ENCODE measurements at places on chromosomes 12 and 14.

- no peak for DNase-seq
These were observed 225.4 kb upstream of the PDE3A start for GRCh38 chr12:20142956-20143355.

DNA sequence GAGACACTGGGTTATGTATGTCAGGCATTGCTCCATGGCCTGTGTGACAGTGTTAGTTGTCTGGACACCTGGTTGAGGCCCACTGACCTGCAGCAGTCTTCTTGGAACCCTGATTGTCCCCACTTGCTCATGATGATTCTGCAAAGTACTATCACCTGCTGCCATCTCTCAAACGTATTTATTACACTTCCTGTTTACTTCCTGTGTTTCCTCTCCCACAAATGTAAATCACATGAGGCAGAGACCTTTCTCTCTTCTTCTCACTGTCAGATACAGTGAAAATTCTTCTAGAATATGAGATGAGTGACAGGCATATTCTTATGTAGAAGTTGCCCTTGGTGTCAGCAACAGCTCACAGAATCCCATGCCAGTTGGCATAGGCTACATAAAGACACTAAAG is 186.9 kb upstream of the CNTN1 start:
- no peak for DNase-seq

- DNase-seq: no peak
These were observed 12.7 kb downstream of the SUSD6 start for GRCh38 chr14:69624136-69624535.

DNA sequence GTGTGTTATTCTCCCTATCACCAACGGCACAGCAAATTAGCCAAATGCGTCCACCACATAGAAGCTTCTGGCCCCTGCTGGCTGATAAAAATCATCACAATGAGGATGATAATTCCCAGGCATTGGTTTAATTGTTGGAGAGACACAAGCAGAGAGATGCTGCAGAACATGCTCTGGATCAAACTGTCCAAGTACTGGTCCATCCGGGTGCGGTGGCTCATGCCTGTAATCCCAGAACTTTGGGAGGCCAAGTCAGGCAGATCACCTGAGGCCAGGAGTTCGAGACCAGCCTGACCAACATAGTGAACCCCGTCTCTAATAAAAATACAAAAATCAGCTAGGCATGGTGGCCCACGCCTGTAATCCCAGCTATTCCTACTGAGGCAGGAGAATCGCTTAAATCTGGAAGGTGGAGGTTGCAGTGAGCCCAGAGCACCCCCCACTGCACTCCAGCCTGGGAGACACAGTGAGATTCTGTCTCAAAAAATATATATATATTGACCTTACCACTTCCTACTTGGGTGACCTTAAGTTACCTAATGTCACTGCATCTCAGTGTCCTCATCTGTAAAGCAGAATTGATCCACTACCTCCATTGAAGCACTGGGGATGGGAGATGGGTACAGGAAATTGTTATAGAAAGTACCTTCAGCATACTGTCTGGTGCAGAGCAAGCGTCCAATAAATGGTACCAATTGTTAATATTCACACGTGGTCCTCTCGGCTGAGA is 83.7 kb upstream of the EGLN3 start:
- no peak for DNase-seq

- DNase-seq: no peak
These were observed 189.6 kb downstream of the DUSP6 start for GRCh38 chr12:89162589-89163261.

DNA sequence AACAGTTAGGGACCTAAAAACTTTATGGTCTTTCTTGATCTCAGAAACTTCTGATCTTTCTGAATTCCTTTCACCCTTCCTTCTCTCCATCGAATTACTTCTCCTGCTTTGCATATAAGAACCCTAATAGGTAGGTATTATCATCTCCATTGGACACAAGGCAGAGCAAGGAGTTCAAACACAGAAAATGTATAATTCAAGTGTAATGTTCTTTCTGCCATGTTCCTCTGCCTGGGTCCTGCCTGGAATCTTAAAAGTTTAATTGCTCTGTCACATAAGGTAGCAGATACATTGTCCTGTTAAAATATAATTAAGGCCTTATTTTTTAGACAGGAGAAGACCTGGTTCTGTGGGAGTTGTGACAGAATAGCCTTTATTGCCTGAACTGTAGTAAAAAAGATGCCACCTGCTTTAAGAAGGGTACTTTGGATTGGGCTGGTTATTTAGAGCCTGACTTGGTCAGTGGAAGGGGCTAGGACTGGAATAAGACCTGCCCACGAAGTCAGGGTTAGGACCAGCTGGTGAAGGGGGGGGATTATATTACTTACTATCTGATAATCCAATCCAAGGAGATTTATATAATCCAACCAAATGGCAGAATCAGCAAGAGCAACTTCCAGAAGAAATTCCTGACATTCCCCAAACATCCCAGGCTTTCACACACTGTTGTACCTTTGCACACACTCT is 10.4 kb downstream of the G2E3 start:
- no peak for DNase-seq

- peak; percentile 93 for DNase-seq
These were observed 185.2 kb upstream of the TBX3 start for GRCh38 chr12:114868995-114869834.

DNA sequence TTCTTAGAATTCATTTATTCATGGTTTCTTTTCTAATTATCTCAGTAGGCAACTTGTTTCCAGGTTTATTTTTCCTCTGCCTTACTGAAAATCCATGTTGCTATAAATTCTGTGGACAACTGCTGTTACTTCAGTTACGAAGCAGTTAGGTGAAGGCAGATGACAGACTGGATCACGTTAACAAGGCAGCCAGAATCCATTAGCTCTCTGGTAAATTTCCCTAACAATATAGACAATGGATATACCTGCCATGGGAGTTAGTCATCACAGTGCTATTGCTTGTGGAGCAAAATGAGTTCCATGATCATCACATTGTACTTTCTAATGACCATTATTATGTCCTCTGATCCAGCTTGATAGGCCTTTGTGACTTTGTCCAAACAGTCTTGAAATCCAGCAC is 291.5 kb downstream of the NELL2 start:
- DNase-seq: no peak

GRCh38 chr12:80087486-80088213 is 11.7 kb upstream of the OTOGL start:
- no peak for DNase-seq

GRCh38 chr14:70339039-70339438 is 20.4 kb downstream of the COX16 start:
- DNase-seq: no peak

- no peak for DNase-seq
These were observed 37.0 kb upstream of the TMX1 start for GRCh38 chr14:51202914-51203665.

- no peak for DNase-seq
These were observed 670 bp downstream of the CCNB1IP1 start for GRCh38 chr14:20332431-20332787.

DNA sequence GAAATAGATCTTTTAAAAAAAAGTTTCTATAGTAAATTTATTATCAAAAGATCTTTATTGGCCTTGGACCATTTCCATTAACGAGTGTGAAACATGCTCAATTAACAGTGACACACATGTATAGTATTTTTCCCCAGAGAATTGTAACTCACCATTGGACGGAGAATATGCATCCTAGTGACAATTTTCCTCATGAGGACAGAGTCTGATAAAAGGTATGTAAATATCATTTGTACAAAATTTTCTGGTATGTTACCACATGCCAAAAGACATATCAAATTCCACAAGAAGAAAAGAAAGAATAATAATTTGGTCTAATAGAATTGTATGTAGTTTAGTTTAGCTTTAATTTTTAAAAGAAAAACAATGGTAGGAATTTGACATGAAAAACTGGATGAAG is 1096.0 kb upstream of the FLRT2 start:
- DNase-seq: no peak

DNA sequence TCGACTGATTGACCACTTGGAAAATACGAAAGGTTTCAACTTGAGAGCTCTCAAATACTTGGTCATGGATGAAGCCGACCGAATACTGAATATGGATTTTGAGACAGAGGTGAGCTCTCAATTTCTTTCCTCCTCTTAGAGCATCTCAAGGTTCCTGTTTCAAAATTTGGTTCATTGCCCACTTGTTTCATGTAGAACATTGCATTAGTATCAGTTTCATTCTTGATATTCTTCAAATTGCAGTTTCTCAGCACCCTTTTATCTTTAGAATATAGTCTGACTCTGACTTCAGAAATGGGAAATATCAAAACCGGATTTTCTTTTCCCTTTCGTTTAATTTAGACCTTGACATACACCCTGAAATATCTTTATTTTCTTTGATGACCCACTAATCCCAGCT is 8.8 kb downstream of the DDX47 start:
- no peak for DNase-seq

- DNase-seq: no peak
These were observed 201.8 kb downstream of the NUBPL start for GRCh38 chr14:31763041-31763440.

DNA sequence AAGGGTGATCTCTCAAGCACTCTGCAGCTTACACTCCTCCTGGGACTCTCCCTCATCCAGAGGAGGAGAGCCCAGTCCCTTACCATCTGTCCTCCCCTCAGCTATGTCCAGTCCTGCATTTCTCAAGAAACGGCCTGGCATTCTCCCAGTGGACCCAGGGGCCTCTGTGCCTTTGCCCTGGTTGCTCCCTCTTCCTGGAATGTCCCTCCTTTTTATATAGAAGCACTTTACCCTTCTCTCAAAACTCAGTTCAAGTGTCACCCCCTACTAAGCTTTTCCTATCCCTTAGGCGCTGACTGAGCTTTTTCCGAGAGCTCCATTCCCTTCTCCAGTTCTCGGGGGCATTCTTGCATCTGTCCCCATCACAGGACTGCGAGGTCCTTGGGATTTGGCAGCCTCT is 8.9 kb upstream of the GLRX5 start:
- DNase-seq: no peak

- no peak for DNase-seq
These were observed 43.0 kb downstream of the NGB start for GRCh38 chr14:77228056-77228455.

GRCh38 chr12:94297876-94298505 is 149.6 kb downstream of the PLXNC1 start:
- DNase-seq: no peak
